ENCODE measurements at places on chromosomes 7 and 10.

GRCh38 chr10:123930340-123931001 lies 38.9 kb upstream of the CPXM2 start:
- DNase-seq = no peak

DNA sequence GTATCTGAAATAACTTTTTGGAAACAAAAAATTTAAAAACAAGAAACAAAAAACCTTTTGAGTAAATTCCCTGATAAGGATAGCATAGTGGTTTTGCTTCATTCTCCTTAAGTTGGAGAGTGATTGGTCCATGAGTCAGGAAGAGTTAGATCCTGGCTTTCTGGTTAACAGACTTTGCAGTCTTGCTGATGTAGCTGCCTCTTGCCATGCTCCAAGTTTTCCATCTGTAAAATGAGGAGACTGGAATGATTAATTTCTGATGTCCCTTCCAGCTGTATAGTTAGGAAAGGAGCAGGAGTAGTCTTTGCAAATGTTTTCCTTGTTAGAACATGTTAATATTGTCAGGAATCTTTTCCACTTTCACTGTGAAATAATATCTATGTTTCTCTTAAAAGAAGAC lies 266.6 kb downstream of the DNAJB9 start:
- no peak for DNase-seq

- DNase-seq = peak; percentile 19
These were observed 247.3 kb downstream of the SEMA3A start for GRCh38 chr7:83947260-83947659.

- no peak for DNase-seq
These were observed 14.7 kb downstream of the CHST15 start for GRCh38 chr10:124078714-124079113.

DNA sequence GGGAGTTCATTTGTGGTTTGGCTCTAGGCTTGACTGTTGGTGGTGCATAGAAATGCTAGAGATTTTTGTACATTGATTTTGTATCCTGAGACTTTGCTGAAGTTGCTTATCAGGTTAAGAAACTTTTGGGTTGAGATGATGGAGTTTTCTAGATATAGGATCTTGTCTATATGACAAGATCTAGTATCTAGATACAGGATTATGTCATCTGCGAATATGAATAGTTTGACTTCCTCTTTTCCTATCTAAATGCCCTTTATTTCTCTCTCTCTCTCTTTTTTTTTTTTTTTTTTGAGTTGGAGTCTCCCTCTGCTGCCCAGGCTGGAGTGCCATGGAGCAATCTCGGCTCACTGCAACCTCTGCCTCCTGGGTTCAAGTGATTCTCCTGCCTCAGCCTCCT lies 62.9 kb downstream of the MGAM2 start:
- DNase-seq = no peak

DNA sequence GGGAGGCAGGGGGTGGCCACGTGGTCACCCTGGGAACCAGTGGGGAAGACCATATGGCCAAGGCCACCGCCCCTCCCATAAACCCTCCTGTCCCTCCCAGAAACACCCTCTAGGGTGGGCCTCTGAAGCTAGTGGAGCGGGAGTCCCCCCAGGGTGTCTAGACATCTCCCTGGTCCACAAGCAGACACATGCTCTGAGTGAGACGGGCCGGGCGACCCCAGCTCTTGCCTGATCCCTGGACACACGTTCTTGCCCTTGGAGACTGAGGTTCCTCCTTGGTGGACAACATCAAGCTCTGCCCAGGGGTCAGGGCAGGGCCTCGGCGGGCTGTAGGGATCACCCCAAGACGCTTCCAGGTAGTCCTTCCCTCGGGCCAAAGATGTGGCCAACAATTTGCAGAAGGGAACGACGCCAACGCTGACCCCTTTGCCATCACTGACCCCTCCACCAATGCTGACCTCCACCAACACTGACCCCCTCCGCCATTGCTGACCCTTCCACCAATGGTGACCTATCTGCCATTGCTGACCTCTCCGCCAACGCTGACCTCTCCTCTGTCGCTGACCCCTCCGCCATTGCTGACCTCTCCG lies 57.1 kb downstream of the FOXL3 start:
- DNase-seq = no peak

Data from hepatic stellate cell (primary cell).